ENCODE measurements at places on chromosomes 6 and 20.

- peak; percentile 32 for DNase-seq
Measured at GRCh38 chr20:43838703-43839060, 76.0 kb upstream of the TOX2 start.

- no peak for DNase-seq
Measured at GRCh38 chr20:9912858-9913434, 74.1 kb upstream of the PAK5 start.

DNA sequence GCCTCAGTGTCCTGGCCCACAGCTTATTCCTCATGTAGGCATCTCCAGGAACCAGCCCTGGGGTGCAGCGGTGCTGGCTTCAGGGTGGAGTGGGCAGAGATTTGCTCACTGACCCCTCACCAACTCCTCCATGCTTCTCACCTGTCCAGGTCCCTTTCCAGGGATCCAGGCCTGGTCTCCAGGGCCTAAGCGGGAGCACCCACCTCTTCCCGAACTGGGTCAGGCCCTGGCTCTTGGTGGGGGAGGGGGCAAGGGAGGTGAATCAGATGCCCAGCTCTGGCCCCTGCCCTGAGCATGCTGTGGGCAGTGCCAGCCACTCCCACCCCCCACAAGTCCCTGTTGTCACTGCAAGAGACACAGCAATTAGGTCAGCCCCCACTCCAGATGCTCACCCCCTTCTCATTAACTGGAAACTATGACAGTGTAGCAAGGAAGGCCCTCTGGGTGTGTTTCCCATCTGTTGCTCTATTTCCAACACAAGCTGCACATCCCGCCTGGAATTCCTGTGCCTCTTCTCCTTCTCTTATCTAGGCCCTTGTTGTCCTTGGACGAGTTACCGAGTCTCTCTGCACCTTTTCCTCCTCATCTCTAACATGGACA lies 37.0 kb downstream of the MDFI start:
- DNase-seq: no peak

DNA sequence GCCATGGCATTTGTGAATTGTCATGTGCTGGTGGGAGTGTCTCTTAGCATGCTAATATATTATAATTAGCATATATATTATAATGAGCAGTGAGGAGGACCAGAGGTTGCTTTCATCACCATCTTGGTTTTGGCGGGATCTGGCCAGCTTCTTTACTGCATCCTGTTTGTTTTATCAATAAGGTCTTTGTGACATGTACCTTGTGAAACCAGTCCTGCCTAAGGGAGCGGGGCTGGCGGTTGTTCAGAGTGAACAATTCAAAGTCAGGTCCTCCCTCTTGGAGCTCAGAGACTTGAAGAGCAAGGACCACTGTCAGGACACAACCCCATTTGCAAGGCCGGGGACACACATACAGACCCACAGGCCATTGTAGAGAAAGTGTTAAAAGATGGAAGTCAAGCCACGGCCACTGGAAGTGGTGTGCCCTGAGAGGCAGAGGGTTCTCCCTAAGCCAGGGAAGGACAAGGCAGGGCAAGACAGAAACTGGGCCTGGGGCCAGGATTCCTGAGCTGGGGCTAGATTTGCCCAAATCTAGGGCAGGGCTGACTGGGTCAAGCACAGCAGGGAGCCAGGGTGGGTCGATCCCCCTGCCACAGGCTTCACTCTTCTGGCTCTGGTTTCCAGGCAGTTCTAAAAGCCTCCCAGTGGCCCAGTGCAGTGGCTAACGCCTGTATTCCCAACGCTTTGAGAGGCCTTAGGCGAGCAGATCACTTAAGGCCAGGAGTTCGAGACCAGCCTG lies 14.2 kb downstream of the SLC52A3 start:
- DNase-seq: no peak

DNA sequence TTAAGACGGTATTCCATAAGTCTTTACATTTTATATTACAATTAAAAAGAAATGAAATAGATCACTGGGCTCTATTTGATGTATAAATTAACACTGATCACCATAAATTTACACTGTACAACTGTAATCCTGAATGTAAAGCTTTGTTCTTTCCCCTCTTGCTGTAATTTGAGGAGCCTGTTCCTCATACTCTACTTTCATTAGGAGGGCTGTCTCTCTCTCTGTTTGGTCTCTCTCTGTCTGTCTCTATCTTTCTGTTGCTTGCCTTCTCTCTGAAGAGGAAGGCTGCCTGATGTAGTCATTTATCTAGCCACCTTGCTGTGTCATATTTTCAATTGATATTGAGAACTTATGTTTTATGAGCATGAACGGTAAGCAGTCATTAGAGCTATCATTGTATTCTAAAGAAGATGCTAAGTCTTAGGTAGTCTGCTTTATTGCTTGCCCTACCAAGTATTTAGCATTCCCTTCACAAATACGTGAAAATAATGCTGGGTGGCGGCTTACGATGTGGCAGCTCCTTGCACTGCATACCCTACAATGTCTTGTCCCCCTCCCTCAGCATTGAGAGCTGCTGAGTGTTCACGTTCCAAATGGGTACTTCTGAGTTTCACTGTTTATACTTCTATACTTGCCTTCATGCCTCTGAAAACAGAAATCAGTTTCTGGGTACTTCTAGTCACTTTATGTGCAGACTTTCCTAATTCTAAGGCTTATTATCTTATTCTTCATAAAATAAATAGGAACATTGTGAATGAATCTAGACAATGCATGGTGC lies 205.5 kb downstream of the NKAIN2 start:
- DNase-seq: no peak

DNA sequence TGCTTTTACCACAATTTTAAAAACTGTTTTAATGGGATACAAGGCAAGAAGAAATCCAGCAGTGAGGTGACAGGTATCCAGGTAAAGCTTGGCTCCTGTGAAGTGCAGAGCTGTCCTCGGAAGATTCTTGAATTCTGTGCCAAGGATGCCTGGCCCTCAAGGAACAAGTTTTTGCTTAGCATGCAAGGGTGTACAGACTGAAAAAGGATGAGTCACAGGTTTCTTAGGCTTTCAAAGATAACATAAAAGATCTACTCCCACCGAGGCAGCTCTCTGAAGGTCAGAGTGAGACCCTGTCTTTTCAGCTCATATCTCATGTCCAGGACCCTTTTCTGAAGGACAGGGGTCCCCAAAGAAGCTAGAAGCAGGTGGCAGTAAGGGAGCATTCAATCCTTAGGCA lies 83.3 kb downstream of the CHD6 start:
- DNase-seq: no peak

GRCh38 chr6:169851641-169852503 lies 100.5 kb downstream of the ERMARD start:
- DNase-seq: no peak

GRCh38 chr20:17909869-17910321 lies 58.7 kb downstream of the SNX5 start:
- DNase-seq: no peak

GRCh38 chr20:36404435-36404978 lies 98.4 kb downstream of the DLGAP4 start:
- no peak for DNase-seq

GRCh38 chr6:98635191-98635590 lies 199.2 kb upstream of the POU3F2 start:
- DNase-seq: no peak

DNA sequence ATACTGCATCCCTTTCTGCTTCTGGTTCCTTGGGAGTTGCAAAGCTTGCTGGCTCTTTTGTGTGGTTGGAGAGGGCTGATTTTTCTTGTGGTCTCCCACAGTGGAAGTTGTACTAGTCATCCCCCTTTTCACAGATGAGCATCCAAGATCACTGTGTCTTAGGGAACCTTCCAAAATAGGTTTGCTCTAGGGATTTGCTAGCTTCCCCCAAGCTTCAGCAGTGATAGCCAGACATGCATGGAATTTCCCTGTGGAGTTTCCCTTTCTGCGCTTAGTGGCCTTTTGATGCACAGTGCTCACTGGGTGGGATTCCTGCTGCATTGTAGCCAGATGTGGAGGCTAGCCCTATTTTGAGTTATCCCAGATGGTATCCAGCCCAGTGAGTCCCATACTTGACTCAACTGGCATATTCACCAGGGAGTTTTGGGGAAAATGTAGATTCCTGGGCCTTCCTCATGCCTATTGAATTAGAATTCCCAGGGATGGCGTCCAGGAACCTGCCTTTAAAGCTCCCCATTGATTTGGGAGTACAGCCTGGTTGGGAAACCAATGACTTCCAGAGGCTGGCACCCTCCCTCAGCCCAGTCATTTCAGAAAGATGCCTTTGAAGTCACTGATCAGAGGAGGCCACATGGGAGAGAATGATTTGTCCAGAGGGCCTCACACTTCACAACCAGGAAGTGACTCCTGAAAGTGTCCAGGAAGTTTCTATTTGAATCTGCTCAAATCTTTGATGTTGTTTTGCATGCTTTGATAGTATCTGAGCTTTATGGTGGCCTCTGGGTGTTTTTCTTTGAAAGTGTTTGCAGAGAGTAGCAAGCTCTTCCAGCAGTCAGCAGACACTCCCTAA lies 25.9 kb downstream of the PPARD start:
- DNase-seq: peak; percentile 5

DNA sequence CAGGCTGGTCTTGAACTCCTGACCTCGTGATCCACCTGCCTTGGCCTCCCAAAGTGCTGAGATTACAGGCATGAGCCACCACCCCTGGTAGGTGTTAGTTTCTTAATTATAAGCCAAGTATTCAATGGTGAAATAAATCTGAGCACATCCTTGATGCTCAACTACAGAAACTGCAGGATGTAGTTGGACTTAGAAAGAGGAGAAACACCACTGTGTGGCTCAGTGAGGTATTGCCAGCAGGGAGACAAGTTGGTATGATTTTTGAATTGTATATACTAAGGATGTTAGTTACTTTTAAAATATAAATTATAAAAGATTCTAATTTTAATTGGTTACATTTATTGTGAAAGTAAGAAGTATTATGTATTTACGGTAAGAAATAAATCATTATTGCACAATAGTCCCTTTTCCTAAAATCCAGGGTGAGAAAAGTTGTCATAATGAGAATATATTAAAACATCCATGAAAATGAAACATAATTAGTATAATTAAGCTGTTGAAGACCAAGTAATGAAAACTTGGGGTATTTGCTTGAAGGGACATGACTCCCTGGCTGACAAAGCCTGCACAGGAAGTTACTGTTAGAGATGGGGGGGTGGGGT lies 17.6 kb downstream of the SLC18B1 start:
- DNase-seq: no peak

GRCh38 chr6:24963887-24964570 lies 28.3 kb upstream of the RIPOR2 start:
- no peak for DNase-seq

- DNase-seq: no peak
Measured at GRCh38 chr20:2798095-2798805, 2.2 kb downstream of the CPXM1 start.

DNA sequence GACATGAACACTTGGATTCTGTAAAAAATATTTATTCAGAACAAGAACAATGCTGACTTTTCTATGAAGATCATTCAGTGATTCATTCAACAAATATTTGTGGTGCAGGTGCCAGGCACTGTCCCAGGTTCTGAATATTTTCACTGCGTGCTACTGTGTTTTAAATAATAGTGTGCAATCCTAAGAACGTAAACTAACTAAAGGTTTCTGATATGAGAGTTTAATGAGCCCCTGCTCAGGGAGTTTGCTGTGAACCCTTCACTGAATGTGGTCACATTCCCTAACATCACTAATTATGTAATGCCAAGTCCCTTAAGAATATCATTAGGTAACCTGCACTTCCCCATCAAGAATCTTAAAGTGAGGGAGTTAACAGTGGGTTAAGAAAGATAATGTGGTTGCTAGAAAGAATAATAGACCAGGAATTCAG lies 1.7 kb upstream of the TMEM170B start:
- no peak for DNase-seq

DNA sequence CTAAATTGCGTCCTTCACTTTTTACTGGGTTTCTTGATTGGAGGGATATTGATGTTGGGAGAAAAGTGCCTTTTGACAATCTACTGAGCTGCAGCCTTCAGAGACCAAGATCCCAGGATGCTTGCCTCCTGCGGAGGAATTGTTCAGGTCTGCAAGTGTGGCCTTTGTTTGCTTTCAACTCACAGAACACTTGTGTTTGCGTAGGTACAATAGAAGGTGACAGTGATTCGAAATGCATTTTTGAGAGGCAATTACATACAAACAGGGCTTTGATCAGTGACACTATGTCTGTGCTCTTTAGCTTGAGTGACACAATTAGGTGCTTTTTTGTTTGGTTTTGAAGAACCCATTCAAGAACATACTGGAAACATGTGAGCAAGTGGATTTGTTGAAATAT lies 600.6 kb downstream of the QKI start:
- no peak for DNase-seq

DNA sequence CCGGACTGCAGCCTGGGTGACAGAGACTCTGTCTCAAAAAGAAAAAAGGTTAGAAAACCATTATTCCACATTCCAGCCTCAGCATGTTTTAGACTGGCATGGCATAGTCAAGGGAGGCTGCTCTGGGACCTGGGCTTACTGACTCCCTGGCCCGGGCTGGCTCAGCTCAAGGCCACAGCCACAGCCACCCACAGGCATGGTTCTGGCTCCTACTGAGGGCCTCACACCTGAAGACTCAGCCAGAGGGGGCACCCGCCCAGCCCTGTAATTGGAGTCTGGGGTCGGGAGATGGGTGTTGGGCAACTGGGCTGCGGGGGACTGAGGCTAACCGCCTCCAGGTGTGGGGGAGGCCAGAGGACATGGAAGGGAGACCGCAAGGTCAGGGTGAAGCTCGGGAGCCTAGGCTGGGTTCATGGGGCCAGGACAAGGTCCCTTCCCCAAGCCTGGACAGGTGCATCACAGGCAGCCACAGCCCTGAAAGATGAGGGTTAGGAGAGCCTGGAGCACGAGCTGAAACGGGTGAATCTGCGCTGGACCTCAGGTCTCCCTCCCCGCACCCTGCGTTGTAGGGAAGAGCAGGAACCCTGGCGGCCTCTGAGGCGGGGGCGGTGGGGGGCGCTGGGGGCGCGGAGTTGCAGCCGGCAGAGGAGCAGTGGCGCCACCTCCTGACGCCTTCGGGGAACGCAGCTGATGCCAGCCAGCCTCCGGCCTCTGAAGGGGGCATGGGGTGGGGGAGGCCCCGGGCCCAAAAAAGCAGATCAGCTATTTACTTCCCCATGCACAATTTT lies 67.7 kb upstream of the SRSF6 start:
- no peak for DNase-seq

DNA sequence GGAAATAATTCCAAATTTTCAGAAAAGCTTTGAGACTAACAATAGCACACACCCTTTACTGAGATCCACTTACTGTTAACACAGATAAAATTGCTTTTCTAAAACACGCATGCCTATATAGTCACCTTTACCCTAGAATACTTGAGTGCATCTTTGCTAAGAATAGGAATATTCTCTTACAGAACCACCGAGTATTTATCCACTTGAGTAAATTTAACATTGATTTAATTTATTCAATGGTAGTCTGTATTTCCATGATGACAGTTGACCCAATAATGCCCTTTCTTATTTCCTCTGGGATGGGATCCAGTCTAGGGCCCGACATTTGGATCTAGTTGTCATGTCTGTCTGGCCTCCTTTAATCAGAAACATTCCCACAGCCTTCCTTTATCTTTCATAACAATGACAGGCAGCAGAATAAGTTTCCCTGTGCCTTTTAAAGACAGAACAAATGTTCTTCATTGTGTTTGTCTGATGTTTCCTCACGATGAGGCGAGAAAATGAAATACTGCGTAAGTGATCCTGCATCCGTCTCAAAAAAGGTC lies 56.6 kb upstream of the ERVFRD-1 start:
- no peak for DNase-seq

Data from stimulated activated CD8-positive, alpha-beta memory T cell treated with anti-CD3 and anti-CD28 coated beads, Interleukin-15, amount 100 ng/mL, for 48 hours (primary cell).